ENCODE measurements at places on chromosomes 5 and 9. TPM values are rescaled to one million over a fixed set of nuclear protein-coding genes. Genes with fewer than 3 reads are reported as not detected.

GRCh38 chr9:132391449-132391848 is 15.2 kb downstream of the TTF1 start:
- no peak for DNase-seq
- H3K4me1 ChIP-seq = no peaks in the 10 kb centered on the region
- no peak overlapping the region for H3K4me3 ChIP-seq
- H3K27me3 ChIP-seq = no peaks in the 10 kb centered on the region
- peaks cover 98% of the 10 kb centered on the region for H3K36me3 ChIP-seq

The SPATA31A7 gene
- not detected for total RNA-seq

DNA sequence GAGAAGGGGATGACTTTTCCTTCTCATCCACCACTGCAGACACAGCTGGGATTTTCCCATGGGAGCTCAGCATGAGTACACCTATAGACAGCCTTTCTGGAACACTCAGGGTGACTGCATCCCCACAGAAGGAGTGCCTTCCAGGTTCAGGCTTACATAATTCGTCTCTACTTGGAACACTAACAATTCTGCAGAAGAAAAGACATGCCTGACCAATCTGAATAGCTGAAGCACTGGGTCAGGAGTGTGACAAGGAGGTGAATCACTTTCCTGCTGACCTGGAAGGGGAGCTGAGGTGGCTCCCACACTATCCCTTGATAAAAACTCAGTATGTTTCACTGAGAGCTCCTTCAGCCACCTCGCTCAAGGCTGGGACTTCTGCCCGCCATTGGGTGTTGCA is 425.3 kb downstream of the TLR4 start:
- no peaks in the 10 kb centered on the region for H3K4me1 ChIP-seq
- no peaks in the 10 kb centered on the region for H3K27me3 ChIP-seq
- no peak for DNase-seq

The DDX4 gene
- total RNA-seq = not detected

DNA sequence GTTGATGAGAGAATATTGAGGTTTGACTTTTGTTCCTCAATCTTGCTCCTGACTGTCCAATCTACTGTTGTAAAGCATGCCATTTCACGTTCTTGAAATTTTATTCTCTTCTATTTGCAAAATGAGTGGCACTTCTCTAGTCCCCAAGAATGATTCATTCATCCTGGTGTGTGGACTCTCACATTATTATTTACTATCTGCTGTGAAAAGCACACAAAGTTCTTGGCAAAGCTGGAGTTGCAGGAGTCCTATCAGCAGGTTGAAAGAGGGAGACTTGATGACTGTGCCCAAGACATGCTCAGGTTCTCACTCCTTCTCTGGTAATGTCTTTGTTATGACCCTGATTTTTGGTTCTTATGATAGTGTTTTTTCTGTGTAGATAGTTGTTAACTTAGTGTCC is 382.6 kb downstream of the DMRTA1 start:
- no peaks in the 10 kb centered on the region for H3K36me3 ChIP-seq
- H3K27ac ChIP-seq = no peak overlapping the region
- DNase-seq = no peak
- H3K27me3 ChIP-seq = no peaks in the 10 kb centered on the region
- H3K4me1 ChIP-seq = no peaks in the 10 kb centered on the region

- H3K36me3 ChIP-seq = no peaks in the 10 kb centered on the region
- no peak overlapping the region for H3K27ac ChIP-seq
- no peak for DNase-seq
- H3K4me3 ChIP-seq = no peak overlapping the region
Observed at GRCh38 chr5:117191251-117191650, 616.6 kb upstream of the SEMA6A start.

DNA sequence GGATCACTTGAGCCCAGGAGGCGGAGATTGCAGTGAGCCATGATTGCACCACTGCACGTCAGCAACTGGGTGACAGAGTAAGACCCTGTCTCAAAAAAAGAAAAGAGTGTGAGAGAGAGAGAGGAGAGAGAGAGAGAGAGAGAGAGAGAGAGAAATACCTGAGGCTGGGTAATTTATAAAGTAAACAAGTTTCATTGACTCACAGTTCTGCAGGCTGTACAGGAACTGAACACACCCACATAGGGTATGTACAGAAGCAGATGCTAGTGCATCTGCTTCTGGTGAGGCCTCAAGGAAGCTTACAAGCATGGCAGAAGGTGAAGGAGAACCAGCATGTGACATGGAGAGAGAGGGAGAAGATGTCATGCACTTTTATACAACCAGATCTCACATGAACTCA is 46.4 kb upstream of the CHD1 start:
- DNase-seq = no peak
- no peaks in the 10 kb centered on the region for H3K4me1 ChIP-seq
- no peaks in the 10 kb centered on the region for H3K27me3 ChIP-seq

The EFNA5 gene
- 10.2 TPM for total RNA-seq

All from lower lobe of right lung (tissue), 2 donors.